ENCODE measurements at places on chromosomes 5 and 9.

DNA sequence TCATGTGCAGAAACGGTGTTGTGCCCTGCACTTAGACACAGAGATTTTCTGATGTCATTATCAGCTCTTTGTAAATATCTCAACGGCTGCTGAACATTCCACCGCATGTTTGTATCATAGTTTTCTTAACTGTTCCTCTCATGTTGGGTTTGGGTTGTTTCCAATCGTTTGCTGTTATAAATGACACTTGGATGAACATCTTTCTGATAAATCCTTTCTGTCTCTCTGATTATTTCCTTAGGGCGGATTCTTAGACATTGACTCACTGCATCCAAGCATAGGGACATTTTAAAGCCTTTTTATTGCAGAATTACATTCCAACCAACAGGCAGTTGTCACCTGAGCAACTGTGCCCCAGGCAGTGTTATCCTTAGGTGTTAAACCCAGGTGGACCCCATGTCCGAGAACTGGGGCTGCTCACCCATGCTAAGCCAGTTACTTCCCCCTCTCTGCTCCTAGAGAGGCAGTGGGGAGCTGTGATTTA is 28.5 kb downstream of the COL5A1 start:
- DNase-seq, result no peak

- DNase-seq, result no peak
Measured at GRCh38 chr9:86909388-86909787, 37.9 kb downstream of the GAS1 start.

DNA sequence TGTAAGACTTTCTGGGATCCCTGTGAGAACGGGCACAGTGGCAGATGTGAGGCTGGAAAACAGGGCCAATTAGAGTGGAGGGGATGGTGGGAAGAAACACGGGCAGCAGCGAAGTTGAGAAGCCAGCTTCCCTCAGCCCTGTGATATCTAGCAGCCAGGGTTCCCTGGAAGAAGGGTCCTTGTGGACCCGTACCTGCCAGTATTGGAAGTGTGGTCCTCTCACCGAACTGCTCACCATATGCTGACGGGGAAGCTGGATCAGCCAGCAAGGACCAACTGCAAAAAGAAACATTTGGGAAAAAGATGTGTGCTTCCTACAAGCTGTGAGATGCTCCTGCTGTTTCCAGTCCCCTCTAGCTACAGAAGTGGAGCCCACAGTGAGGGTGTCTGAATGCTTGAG is 13.6 kb downstream of the CKMT2 start:
- DNase-seq, result no peak

GRCh38 chr5:117888688-117889087 is 1099.7 kb downstream of the DTWD2 start:
- no peak for DNase-seq

DNA sequence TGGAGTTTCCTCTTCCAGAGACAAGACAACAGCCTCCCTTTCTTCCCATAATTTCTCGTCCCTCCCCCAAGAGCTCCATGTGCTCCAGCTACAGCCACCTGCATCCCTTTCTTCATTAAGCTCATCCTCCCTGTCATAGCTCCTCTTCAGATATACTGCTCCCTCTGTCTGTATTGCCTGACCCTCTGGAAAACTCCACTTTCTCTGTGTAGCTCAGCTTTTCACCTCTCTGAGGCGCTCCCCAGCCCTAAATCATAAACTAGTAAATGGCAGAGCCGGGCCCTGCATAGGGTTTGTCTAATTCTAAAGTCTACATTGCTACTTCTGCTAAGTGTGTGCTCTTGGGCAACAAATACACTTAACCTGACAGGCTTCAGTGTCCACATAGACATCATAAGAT is 8.8 kb upstream of the PLIN2 start:
- no peak for DNase-seq

- DNase-seq, result no peak
Measured at GRCh38 chr9:135330685-135331590, 148.6 kb upstream of the PPP1R26 start.

DNA sequence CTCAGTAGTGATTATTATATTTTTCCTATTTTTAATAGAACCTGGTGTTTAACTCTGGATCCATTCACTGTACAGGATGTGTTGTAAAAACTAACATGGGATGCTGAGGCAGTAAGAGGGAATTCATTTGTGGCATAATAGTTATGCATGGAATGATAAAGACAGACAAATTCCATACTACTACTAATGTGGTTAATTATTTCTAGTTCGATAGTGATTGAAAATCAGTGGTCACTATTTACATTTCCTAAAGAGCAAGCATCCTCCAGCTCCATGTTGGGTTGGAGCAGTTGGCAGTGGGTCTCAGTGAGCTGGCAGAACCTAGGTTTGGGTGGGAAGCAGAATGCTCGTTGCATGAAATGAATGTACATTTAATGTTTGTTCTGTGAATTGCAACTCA is 122.6 kb downstream of the SAXO1 start:
- DNase-seq, result no peak

- no peak for DNase-seq
Measured at GRCh38 chr9:91426123-91426745, 2.6 kb upstream of the NFIL3 start.
